Melanocyte of skin (primary cell): ENCODE measurements at places on chromosomes 11 and 22. TPM values are rescaled to one million over a fixed set of nuclear protein-coding genes. Genes with fewer than 3 reads are reported as not detected.

Gene UPK2
- total RNA-seq = not detected in 2 replicates

Gene SCGB1A1
- not detected in 2 replicates for total RNA-seq

Gene OR52B6
- not detected in 2 replicates for total RNA-seq

Gene HEPHL1
- not detected in 2 replicates for total RNA-seq

Gene CXCR5
- not detected in 2 replicates for total RNA-seq

Gene BATF2
- 14.3 and 29.0 TPM in 2 replicates for total RNA-seq

Gene OR6T1
- not detected in 2 replicates for total RNA-seq

Gene BTG4
- 0.36 TPM in 1 of 2 replicates, not detected in the other for total RNA-seq

Gene FBLN1
- 3.7 and 7.7 TPM in 2 replicates for total RNA-seq

Gene IRAG1
- total RNA-seq = under 0.01 TPM in 1 of 2 replicates, not detected in the other

Gene TRPC6
- not detected in 2 replicates for total RNA-seq

Gene FGF4
- total RNA-seq = not detected in 2 replicates

Gene ST13
- 70.9 and 133 TPM in 2 replicates for total RNA-seq

Gene C22orf31
- total RNA-seq = not detected in 2 replicates

Gene OR52I2
- not detected in 2 replicates for total RNA-seq

Gene USP2
- total RNA-seq = 0.31 and 0.33 TPM in 2 replicates

Gene DGAT2
- total RNA-seq = 0.31 and 0.67 TPM in 2 replicates

Gene FOLH1
- 0.77 and 2.7 TPM in 2 replicates for total RNA-seq
